ENCODE measurements at places on chromosomes 7 and 10. TPM values are rescaled to one million over a fixed set of nuclear protein-coding genes. Genes with fewer than 3 reads are reported as not detected.

Gene AFAP1L2
- 2.1 TPM for total RNA-seq

DNA sequence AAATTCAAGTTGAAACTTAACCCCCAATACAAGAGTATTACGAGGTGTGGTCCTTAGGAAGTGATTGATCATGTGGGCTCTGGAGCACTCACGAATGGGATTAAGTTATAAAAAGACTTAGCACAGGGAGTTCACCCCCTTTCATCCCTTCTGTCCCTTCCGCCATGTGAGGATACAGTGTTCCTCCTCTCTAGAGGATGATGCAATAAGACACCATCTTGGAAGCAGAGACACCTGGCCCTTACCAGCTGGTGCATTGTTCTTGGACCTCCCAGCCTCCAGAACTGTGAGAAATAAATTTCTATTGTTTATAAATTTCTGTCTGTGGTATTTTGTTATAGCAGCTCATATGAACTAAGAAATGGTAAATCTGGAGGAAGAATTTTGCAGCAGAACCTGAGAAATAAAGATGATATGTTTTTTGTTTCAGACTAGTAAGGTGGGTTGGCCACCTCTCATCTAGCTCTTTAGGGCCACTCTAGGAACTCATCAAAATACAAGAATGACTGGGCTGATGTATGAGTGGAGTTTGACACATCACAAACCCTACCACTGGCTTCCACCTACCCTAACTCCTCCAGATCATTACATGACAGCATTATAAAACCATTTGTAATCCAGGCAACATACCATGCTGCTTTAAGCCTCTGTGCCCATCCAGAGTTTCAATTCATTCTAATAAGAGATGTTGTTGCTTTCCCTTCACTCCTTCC is 22.4 kb downstream of the SLC26A5 start:
- no peaks in the 10 kb centered on the region for H3K36me3 ChIP-seq
- H3K27me3 ChIP-seq = 0 out of 2 replicates have a peak, but pooled peaks cover 5% of the 10 kb centered on the region
- no peaks in the 10 kb centered on the region for H3K4me1 ChIP-seq
- DNase-seq = no peak

Gene ZNF107
- total RNA-seq = 2.9 TPM

- H3K4me1 ChIP-seq = no peaks in the 10 kb centered on the region
- H3K36me3 ChIP-seq = no peaks in the 10 kb centered on the region
- H3K4me3 ChIP-seq = no peak overlapping the region
- DNase-seq = no peak
- H3K27ac ChIP-seq = no peak overlapping the region
Measured at GRCh38 chr10:86950349-86950748, 7.1 kb downstream of the MMRN2 start.

DNA sequence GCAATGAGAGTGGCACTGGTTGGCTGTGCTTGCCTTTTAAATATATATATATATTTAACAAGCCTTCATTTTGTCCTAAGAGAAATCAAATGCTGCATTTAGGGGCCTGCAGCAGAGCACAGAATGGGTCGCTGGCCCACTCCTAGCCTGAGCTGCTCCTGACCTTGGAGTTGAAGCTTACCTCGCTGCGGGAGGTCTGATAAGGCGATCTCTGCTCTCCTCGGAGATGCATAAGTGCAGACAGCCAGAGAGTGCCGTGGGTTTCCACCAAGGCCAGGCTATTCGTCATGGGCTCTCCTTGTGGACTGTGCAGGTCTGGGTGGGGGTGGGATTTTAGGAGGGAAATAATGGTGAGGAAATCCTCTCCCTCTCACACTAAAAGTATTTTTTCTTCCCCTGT is 99.5 kb upstream of the IKZF1 start:
- no peaks in the 10 kb centered on the region for H3K4me1 ChIP-seq
- H3K4me3 ChIP-seq = no peak overlapping the region
- H3K27ac ChIP-seq = no peak overlapping the region
- H3K36me3 ChIP-seq = no peaks in the 10 kb centered on the region
- DNase-seq = no peak
- H3K27me3 ChIP-seq = no peaks in the 10 kb centered on the region

DNA sequence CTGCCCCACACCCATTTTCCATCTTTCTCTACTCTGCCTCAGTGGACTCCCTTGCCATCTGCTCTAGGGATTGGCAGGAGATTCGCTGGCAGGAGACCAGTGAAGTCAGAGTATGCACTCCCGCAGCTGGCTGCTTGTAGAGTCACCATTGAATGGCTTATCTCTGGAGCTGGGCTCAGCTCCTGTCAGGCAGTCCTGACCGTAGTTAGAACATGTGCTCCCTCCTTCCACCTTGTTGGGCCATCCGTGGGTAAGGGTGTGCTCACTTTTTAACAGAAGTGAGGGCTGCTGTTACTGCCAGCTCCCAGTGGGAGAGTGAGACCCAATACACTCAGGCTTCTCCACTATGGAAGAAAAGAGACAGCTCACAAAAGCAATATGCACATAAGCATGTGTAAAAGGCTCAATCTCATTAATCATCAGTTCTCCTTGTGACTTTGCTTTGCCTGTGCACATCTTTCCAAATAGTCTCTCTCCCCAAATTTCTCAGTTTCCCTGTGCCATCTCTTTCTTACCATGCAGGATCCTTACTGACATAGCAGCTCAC is 773.3 kb downstream of the GRID1 start:
- H3K4me3 ChIP-seq = no peak overlapping the region
- no peaks in the 10 kb centered on the region for H3K4me1 ChIP-seq
- no peak overlapping the region for H3K27ac ChIP-seq
- H3K27me3 ChIP-seq = 0 out of 2 replicates have a peak, but pooled peaks cover 2% of the 10 kb centered on the region
- no peak for DNase-seq

Gene MSS51
- 0.71 TPM for total RNA-seq

Gene ATOH7
- not detected for total RNA-seq

Gene EVX1
- total RNA-seq = not detected

Gene POLR2J
- total RNA-seq = 17.8 TPM

Gene SPDYE5
- total RNA-seq = not detected

Gene MLXIPL
- not detected for total RNA-seq

- H3K27ac ChIP-seq = no peak overlapping the region
- H3K4me3 ChIP-seq = no peak overlapping the region
- peaks cover 43% of the 10 kb centered on the region for H3K36me3 ChIP-seq
- H3K27me3 ChIP-seq = no peaks in the 10 kb centered on the region
- H3K4me1 ChIP-seq = peaks cover 25% of the 10 kb centered on the region
Measured at GRCh38 chr7:2782565-2782964, 61.5 kb downstream of the GNA12 start.

Gene C10orf62
- not detected for total RNA-seq

GRCh38 chr10:31549896-31550295 is 230.9 kb downstream of the ZEB1 start:
- H3K27me3 ChIP-seq = no peaks in the 10 kb centered on the region
- H3K4me3 ChIP-seq = no peak overlapping the region
- no peak overlapping the region for H3K27ac ChIP-seq
- no peak for DNase-seq
- H3K4me1 ChIP-seq = no peaks in the 10 kb centered on the region

Gene EGR2
- total RNA-seq = not detected

Gene MPP7
- 1.6 TPM for total RNA-seq

Gene CDHR3
- total RNA-seq = 0.26 TPM

GRCh38 chr7:48786951-48787350 is 137.4 kb upstream of the CDC14C start:
- no peak overlapping the region for H3K4me3 ChIP-seq
- no peaks in the 10 kb centered on the region for H3K27me3 ChIP-seq
- DNase-seq = no peak
- H3K4me1 ChIP-seq = no peaks in the 10 kb centered on the region

DNA sequence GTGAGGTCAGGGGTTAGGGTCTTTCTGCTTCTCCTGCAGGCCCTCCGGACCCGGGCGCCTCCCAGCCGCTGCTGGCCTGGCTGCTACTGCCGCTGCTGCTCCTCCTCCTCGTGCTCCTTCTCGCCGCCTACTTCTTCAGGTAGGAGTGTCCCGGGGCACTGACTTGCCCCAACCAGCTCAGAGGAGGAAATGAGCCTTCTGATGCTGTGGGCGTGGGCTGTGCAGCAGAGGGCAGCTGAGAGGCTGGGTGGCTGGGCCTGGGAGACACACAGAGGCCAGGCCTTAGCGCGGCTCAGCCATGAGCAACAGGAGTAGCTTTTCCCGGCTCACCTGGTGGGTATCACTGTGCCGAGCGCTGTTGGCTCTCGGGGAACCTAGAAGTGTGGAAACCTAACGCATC is 78.9 kb downstream of the MKI67 start:
- no peak overlapping the region for H3K27ac ChIP-seq
- no peak overlapping the region for H3K4me3 ChIP-seq
- no peaks in the 10 kb centered on the region for H3K36me3 ChIP-seq

DNA sequence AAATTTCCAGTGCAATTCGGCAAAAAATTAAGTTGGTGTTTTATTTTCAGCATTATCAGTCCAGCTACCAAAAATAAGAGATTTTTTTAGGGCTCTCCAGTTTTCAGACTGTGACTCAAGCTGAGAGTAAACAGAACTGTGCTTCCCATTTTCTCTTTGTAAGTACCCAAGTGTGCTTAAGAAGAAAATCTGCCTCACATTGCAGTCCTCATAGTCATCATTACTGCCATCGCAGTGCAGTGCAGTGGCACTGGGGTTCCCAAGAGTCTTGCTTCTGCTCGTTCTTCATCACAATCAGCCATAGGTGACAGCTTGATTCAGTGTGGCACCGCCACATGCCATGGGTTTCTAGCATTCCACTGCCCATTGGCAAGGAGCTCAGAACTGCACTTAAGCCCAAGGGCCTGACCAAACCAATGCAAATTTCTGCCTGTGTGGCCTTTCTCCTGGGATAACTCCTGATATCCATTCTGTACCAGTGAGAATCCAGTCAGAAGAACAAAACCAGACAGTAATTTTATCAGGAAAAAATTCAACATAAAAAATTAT is 25.6 kb upstream of the ERCC6 start:
- no peak overlapping the region for H3K4me3 ChIP-seq
- H3K36me3 ChIP-seq = no peaks in the 10 kb centered on the region
- no peaks in the 10 kb centered on the region for H3K4me1 ChIP-seq
- no peak for DNase-seq

- H3K4me1 ChIP-seq = no peaks in the 10 kb centered on the region
- no peak overlapping the region for H3K27ac ChIP-seq
- H3K4me3 ChIP-seq = no peak overlapping the region
- H3K27me3 ChIP-seq = no peaks in the 10 kb centered on the region
- no peak for DNase-seq
Measured at GRCh38 chr10:73287441-73287840, 35.0 kb upstream of the MRPS16 start.

All from SJSA1 (cell line).